Stimulated activated CD4-positive, alpha-beta T cell treated with anti-CD3 and anti-CD28 coated beads, Interleukin-1b, Interleukin-23, amount 100 ng/mL, for 1 hour (primary cell): ENCODE measurements at places on chromosomes 12 and 14.

GRCh38 chr12:105316931-105317852, 13.3 kb upstream of the C12orf75 start:
- DNase-seq, result no peak

GRCh38 chr14:99036611-99037293, 235.2 kb downstream of the BCL11B start:
- no peak for DNase-seq

GRCh38 chr14:54121466-54122027, 164.9 kb upstream of the BMP4 start:
- DNase-seq, result no peak

- no peak for DNase-seq
Measured at GRCh38 chr14:92121207-92121669, 268 bp downstream of the NDUFB1 start.

- DNase-seq, result no peak
Measured at GRCh38 chr14:86780461-86780860, 1212.5 kb downstream of the GALC start.

DNA sequence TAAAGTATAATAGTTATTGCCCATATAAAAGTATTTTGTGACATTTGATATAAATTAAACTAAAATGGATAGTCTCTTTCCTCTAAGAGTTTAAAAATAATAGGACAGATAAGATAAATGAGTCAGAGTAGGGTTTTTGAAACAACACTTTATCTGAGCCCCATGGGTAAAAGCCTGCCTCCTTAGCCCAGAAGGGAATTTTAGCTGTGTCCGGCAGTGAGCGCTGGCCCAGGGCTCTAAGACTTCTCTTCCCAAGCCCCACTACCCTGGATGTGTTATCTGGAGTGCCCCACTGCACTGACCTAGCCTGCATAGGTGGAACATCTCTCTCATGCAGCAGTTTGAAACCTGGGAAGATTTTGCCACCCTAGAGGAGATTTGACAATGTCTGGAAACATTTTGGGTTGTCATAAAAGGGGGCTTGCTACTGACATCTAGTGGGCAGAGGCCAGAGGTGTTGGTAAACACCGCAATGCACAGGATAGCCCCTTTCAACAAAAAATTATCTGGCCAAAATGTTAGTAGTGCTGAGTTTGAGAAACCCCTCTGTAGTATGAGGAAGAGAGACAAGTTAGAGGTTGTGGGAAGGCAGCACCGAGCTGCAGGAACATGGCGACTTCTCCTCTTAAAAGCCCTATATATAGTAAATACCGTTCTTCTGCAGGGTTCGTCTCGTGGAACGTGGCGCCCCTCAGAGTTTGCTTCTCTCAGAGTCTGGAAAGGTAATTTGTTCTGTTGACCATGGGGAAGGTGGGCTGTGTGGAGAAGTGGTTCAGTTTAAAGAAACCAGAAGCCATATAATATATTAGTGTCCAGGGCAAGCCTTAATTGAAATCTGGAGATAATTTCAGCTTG, 29.3 kb upstream of the ATF1 start:
- no peak for DNase-seq

GRCh38 chr12:52350786-52351185, 16.5 kb downstream of the KRT85 start:
- DNase-seq, result no peak

DNA sequence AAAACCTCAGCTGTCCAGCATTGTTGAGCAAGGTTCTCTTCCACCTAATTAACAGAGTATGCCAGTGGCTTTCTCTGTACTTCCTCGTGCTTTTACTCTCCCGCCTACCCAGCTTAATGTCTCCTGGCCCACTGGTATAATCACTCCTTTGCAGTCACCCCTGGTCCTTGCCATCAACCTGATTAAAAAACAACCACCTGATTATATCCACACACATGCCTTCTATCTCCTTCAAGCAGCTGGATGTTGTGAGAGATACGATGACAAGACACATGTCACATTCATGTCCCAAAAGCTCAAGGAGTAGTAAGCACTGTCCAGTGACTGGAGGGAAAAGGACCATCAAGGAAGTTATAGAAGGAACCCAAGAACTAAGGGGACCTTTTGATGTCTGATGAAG, 241.3 kb upstream of the GRIP1 start:
- no peak for DNase-seq

DNA sequence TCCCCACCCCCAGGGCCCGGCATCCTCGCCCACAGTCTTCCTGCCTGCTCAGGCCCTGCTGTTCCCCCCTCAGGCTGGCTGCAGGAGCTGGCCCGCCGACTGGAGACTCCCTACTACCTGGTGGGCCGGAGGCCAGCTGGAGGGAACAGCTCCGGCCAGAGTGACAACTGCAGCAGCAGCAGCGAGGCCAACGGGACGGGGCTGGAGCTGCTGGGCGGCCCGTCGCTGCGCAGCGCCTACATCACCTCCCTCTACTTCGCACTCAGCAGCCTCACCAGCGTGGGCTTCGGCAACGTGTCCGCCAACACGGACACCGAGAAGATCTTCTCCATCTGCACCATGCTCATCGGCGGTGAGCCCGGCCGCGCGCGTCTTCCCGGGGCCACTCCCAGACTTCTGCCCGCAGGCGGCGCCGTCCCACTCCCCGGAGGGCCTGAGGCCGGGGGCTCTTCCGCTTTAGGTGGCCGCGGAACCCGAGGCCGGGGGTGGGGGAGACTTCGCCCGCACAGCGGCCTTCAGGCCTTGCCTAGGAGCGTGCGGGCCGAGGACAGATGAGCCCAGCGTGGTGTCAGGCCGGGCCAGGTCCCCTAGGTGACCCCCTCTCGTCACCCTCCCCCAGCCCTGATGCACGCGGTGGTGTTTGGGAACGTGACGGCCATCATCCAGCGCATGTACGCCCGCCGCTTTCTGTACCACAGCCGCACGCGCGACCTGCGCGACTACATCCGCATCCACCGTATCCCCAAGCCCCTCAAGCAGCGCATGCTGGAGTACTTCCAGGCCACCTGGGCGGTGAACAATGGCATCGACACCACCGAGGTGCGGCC, 10.2 kb downstream of the KCNH3 start:
- no peak for DNase-seq

DNA sequence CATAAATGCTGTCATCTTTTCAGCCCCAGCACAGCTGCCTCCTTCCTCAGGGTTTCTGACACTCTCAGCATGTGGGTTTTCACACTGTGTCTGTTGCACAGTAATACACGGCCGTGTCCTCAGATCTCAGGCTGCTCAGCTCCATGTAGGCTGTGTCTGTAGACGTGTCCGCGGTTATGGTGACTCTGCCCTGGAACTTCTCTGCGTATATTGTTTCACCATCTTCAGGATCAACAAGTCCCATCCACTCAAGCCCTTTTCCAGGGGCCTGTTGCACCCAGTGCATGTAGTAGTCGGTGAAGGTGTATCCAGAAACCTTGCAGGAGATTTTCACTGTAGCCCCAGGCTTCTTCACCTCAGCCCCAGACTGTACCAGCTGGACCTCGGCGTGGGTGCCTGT, 1210.6 kb downstream of the TMEM121 start:
- no peak for DNase-seq

DNA sequence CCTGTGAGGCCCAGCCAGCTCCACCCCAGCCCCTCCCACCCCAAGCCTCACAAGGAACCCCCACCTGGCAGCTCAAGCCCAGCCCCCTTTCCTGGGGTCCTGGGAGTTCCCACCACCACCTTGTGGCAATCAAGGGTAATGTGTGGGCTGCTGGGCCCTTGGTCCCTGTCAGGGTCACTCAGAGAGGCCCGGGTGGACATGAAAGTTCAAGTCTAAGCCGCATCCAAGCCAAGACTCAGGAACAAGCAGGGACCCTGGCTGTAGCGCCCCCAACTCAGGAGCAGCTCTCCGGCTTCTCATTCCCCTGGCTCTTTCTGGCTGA, 106.4 kb upstream of the C14orf180 start:
- no peak for DNase-seq

DNA sequence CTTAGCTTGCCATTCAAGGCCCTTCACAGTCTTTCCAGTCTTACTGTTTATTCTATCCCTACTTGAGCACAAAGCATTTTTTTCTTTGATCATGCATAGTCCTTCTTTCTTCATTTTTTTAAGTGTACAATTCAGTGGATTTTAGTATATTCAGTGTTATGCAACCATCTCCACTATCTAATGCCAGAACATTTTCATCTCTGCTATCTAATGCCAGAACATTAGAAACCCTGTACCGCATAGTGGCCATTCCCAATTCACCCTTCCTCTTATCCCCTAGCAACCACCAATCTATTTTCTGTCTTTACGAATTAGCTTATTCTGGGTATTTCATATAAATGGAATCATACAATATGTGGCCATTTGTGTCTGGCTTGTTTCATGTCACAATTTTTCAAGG, 13.4 kb downstream of the LPCAT3 start:
- DNase-seq, result no peak

DNA sequence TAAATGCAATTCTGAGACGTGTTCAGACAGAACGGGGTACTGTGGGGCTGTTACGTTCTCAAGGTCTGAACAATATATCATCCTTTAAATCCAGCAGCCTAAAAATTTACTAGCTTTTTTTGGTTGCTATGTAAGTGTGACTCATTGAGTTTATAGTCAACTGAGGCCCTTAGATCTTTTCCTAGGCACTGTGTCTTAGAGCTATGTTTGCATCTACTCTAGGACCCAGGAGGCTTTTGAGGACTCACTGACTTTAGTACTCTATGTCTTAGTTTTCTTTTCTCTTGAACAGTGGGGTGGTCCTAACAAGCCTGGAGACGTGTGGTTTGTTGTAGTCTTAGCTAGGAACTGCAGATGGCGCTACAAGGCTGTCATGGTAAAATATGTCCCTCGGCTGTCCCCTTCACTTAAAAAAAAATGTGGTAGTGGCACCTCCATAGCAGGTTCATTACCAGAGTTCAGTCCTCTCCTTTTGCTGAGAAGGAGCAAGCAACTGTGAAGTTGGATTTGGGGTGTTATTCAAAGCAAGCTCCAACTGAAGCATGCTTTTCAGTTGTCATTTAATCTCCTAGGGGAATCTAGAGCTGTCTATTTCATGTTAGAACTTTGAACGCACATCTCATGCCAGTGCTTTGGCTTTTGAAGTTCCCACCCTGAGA, 8.7 kb upstream of the SPATS2 start:
- no peak for DNase-seq

GRCh38 chr12:53997204-53998109, 2.5 kb upstream of the HOXC9 start:
- no peak for DNase-seq

- DNase-seq, result no peak
Measured at GRCh38 chr12:54390668-54391551, 6.4 kb upstream of the ZNF385A start.

DNA sequence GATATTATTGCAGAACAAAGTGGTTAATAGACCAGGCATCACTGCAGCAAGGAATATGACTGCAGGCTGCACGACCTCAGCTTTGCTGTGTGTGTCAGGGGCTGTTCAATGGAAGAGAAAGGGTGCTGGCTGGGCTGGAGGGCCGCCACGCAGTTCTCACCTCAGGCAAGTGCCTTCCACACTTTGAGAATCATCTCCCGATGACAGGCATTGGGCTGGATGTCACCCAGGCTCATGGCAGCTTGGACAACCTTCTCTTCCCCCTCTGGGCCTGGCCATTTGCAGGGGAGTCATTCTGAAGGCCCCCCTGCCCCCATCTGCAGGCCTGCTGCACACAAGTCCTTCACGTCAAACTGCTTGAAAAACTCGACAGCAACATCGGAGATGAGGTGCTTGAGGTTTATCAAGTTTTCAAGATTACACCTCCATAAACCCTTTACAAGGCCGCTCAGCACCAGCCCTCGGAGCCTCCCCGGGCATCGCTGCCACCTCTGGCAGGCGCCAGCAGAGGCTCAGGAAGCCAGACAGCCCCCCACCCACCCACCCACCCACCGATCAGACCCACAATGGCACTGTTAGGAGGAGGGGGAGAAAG, 165.9 kb upstream of the GSC start:
- no peak for DNase-seq

DNA sequence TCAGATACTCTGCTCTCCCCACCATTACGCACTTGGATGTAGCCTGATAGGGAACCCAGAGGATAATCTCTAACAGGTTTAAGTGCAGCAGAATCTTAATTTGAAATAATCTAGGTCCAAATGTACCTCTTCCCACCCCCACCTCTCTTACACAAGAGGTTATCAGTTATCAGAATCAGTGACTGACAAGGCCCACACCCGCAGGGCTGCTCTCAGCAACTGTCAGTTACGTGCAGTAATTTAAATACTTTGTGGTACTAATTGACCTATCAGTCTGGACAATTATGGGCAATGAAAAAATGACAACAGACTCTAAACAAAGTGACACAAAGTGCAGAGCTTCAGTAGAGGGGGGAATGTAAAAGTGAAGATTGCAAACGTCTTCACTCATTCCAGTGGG, 74.0 kb downstream of the CLIP1 start:
- no peak for DNase-seq
